Spleen (tissue), 13 donors: ENCODE measurements at places on chromosomes 16 and 17. TPM values are rescaled to one million over a fixed set of nuclear protein-coding genes. Genes with fewer than 3 reads are reported as not detected.

The KREMEN2 gene
- total RNA-seq = not detected

The OSGIN1 gene
- 9.5 TPM for total RNA-seq

The SUPT4H1 gene
- 50.9 TPM for total RNA-seq

The PYDC1 gene
- not detected for total RNA-seq

The CLEC10A gene
- total RNA-seq = 0.85 TPM

The USP43 gene
- total RNA-seq = 0.26 TPM

The TP53TG3B gene
- not detected for total RNA-seq

The EMC8 gene
- 24.7 TPM for total RNA-seq

The MATCAP1 gene
- 34.9 TPM for total RNA-seq

The NACA2 gene
- total RNA-seq = not detected

The MT1A gene
- not detected for total RNA-seq
